ENCODE measurements at places on chromosomes 13 and 19. TPM values are rescaled to one million over a fixed set of nuclear protein-coding genes. Genes with fewer than 3 reads are reported as not detected.

GRCh38 chr19:39428283-39429112 is 7.3 kb downstream of the RPS16 start:
- H3K4me1 ChIP-seq, result peaks cover 23% of the 10 kb centered on the region
- DNase-seq, result no peak
- H3K4me3 ChIP-seq, result no peak overlapping the region
- H3K27ac ChIP-seq, result no peak overlapping the region
- no peaks in the 10 kb centered on the region for H3K27me3 ChIP-seq
- peaks cover 12% of the 10 kb centered on the region for H3K36me3 ChIP-seq

GRCh38 chr13:106423530-106423929 is 111.9 kb downstream of the EFNB2 start:
- no peak overlapping the region for H3K27ac ChIP-seq
- H3K36me3 ChIP-seq, result no peaks in the 10 kb centered on the region
- H3K27me3 ChIP-seq, result peaks cover 19% of the 10 kb centered on the region
- no peak overlapping the region for H3K4me3 ChIP-seq
- no peak for DNase-seq

DNA sequence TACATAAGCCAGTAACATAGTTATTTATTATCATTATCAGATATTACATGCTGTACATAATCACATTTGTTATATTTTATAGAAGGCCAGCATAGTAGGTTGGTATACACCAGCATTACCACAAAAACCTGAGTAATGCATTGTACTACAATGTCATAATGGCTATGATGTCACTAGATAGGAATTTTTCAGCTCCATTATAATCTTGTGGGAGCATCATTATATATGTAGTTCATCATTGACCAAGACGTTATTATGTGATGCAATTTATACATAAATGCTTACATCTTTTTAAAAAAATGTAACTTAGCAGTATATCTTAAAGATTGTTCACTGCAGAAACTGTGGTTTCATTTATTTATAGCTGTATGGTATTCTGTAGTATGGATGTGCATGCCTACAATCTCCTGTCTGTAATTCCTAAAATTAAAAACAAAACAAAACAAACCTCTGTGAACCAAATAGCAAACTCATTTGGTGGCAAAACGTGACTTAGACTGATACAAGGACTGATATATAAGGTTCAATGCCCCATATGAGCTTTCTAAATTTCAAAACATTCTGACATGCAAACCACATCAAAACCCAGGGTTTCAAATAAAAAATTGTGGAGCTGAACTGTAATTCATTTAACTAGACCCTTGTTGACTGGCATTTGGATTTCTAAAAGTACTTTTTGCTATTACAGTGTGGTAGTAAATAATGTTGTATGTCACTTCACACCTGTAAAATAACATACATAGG is 250.9 kb downstream of the DLEU7 start:
- no peaks in the 10 kb centered on the region for H3K36me3 ChIP-seq
- H3K4me3 ChIP-seq, result no peak overlapping the region
- DNase-seq, result no peak
- no peak overlapping the region for H3K27ac ChIP-seq
- no peaks in the 10 kb centered on the region for H3K27me3 ChIP-seq

SHC2 gene
- not detected for total RNA-seq

YJEFN3 gene
- 5.7 TPM for total RNA-seq

GRCh38 chr13:35496761-35497386 is 20.4 kb upstream of the MAB21L1 start:
- H3K36me3 ChIP-seq, result peaks cover 2% of the 10 kb centered on the region
- no peaks in the 10 kb centered on the region for H3K4me1 ChIP-seq
- no peak overlapping the region for H3K27ac ChIP-seq
- H3K27me3 ChIP-seq, result no peaks in the 10 kb centered on the region
- no peak overlapping the region for H3K4me3 ChIP-seq
- DNase-seq, result no peak

DNA sequence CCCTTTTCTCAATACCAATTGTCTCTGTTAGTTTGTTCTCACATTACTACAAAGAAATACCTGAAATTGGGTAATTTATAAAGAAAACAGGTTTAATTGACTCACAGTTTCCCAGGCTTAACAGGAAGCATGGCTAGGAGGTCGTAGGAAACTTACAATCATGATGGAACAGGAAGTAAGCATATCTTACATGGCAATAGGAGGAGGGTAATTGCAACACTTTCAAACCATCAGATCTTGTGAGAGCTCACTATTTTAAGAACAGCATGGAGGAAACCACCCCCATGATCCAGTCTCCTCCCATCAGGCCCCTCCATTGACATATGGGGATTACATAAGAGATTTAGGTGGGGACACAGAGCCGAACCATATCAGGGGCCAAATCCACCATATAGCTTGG is 1210.1 kb upstream of the SPRY2 start:
- no peak overlapping the region for H3K27ac ChIP-seq
- no peaks in the 10 kb centered on the region for H3K27me3 ChIP-seq

DNA sequence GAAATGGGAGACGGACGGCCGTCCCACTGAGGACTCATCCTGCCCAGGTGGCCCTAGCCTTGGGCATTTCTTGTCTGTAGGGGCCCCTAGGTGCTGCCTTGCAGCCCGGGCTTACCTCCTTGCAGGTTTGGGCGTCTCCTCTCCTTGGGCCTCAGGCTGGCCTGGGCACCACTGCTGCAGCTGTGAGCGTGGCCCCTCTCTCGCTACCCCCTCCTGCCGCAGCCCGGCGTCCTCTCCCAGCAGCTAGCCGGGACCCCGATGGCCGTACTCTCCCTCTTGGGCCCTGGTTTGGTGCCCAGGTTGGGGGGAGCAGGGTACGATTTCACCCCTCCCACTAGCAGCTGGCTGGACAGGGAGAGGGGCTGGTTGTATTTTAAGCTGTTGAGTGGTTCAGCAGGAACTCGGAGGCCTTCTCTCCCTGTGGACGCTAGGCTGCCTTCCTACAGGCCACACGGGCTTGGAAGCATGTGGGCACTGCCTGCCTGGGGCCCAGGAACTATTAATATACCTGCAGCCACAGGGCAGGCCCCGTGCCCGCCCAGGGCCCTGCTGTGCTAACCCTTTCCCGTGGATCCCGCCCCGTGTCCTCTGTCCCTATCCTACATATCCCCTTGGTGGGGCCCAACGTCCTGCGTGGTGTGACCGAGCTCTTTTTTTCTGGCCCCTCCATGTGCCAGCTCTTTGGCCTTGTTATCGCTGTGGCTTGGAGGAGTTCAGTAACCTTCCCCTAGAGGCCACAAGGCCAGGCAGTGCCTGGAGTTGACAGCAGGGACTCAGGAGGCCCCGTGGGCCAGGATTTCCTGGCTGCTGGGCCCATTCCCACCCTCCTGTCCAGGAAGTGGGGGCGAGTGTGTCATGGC is 11.7 kb downstream of the NDUFB7 start:
- no peak for DNase-seq
- no peak overlapping the region for H3K4me3 ChIP-seq
- H3K4me1 ChIP-seq, result peaks cover 19% of the 10 kb centered on the region
- no peaks in the 10 kb centered on the region for H3K27me3 ChIP-seq
- H3K27ac ChIP-seq, result no peak overlapping the region
- H3K36me3 ChIP-seq, result peaks cover 5% of the 10 kb centered on the region

DNA sequence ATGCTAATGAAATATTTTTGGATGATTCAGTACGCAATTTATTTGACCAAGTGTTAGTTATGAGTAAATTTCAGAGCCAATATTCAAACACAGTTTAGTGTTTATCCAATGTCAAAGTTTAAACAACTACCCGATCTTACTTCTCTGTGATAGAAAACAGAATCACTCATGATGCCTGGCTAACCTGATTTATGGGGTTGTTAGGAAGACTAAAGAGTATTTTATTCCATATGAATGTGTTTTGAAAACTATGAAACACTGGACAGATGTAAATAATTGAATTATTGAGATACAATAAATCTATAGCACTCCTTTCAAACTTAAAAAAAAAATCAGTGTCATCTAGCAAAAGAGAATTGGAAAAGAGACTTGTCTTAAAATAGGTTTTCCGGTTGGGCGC is 1181.8 kb downstream of the EFNB2 start:
- H3K36me3 ChIP-seq, result no peaks in the 10 kb centered on the region
- no peak overlapping the region for H3K4me3 ChIP-seq
- H3K27me3 ChIP-seq, result no peaks in the 10 kb centered on the region
- H3K4me1 ChIP-seq, result no peaks in the 10 kb centered on the region
- H3K27ac ChIP-seq, result no peak overlapping the region

DNA sequence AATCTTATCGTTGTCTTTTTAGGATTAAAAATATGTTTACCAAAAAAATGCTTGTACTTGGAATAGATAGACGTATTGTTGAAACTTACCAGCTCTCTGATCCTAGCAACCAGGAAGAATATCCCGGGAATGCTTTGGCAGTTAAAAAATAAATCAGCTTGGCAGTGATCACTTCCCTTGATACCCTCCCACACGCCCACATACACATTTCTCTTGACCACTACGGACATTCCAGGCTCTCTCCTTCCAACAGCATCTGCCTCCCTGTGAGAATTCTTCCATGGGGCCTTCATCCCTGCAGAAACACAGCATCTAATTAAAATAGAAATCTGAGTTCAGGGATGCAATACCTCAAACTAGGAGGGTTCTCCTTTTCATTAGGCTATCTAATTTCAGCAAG is 57.9 kb downstream of the THSD1 start:
- peaks cover 29% of the 10 kb centered on the region for H3K27me3 ChIP-seq
- peaks cover 2% of the 10 kb centered on the region for H3K4me1 ChIP-seq
- H3K36me3 ChIP-seq, result no peaks in the 10 kb centered on the region
- H3K4me3 ChIP-seq, result no peak overlapping the region
- DNase-seq, result no peak
- H3K27ac ChIP-seq, result no peak overlapping the region

DNA sequence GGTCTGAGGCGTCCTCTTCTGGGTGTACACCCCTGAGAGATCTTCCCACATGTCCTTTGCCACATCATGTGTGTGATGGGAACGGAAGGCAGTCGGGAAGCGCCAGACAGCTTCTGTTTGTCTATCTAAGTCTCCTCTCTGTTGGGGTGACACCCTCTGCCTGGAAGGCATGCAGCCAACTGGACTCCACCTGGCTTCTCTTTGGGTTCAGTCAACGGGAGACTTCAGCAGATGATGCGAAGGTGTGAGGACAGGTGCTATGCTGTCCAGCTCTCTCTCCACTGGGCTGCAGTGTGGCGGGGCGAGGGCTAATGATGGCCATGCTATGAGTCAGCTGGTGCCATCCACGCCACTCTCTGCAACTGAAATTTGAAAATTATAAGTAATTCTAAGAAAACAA is 14.3 kb upstream of the SBK3 start:
- H3K36me3 ChIP-seq, result no peaks in the 10 kb centered on the region
- no peaks in the 10 kb centered on the region for H3K4me1 ChIP-seq
- H3K27ac ChIP-seq, result no peak overlapping the region
- peaks cover 8% of the 10 kb centered on the region for H3K27me3 ChIP-seq
- no peak for DNase-seq
- no peak overlapping the region for H3K4me3 ChIP-seq

DNA sequence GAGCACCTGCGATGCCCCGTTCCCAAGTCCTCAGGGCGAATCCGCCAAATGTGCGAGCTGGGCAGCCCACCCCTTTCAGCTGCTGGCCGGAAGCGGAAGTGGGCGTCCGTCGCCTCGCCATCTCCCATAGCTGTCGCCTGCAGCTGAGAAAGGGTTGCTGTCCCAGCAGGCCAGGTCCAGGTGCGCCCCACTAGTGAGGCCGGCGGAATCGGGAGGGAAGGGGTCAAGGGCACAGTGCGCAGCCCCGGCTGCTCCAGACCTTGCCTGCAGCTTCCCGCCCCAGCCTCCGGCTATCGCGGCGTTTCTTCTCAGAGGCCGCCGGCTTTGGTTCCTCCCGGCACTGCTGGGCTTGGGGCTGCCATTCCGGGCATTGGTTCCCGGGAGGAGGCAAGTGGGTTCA is at the start of gene ZNF177:
ZNF177 (plus strand) TSS at position 109 of the 400 bp plus-strand sequence. CDS start 15,299 bp downstream, outside the sequence.
- no peak within 1 kb of the TSS for H3K27ac ChIP-seq
- peaks cover 3% of the 10 kb centered on the region for H3K4me1 ChIP-seq

- peak overlapping the region; percentile 21 for H3K27ac ChIP-seq
- H3K4me1 ChIP-seq, result no peaks in the 10 kb centered on the region
- no peaks in the 10 kb centered on the region for H3K36me3 ChIP-seq
- H3K27me3 ChIP-seq, result peaks cover 66% of the 10 kb centered on the region
These were observed 16.8 kb upstream of the SEMA6B start for GRCh38 chr19:4576016-4576933.

DNA sequence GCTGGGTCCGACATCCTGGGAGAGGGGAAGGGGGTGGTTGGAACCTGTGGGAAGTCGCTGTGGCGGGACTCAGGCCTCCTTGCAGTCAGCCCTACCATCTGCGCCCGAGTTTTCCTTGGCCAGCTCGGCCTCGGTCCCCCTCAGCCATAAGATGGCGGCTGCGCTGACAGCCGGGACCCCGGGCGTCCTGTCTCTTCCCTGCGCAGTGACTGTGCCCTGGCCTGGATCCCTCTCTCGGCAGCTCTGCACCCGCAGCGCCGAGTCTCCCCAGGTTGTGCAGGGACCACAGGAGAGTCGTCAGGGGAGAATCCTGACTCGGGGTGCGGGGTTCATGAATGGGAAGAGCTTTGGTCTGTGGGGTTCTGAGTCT is 345 bp downstream of the ZNF257 start:
- peak overlapping the region; percentile 93 for H3K27ac ChIP-seq
- DNase-seq, result no peak
- H3K4me1 ChIP-seq, result peaks cover 1% of the 10 kb centered on the region
- no peaks in the 10 kb centered on the region for H3K27me3 ChIP-seq

DNA sequence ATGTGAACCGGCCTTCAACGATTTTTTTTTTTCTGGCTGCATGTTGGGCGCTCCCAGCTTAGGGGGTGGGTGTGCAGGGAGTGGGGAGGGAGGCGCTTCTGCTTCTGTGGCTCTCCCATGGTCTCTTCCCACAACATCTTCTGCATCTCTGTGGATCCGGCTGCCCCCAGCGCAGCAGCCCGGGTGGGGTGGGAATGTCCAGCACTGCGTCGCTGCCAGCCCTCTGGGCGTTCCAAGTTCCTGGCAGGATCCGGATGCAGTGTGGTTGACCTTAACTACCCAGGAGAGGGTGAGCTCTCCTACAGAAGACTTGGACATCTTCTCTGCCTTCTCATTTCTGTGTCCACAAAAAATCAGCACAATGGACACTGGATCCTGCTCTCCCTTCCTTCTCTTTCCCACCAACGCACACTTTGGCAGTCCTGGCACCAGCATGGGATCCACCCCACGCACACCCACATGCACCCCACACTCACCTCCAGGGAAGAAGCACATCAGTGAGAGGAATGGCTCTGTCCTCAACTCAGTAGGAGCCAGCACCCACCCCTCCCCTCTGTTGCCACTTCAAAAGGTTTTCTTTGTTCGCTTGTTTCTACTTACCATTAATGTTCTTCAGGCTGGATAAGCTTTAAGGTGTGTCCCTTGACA is 177.3 kb downstream of the COL4A1 start:
- peaks cover 51% of the 10 kb centered on the region for H3K27me3 ChIP-seq
- no peaks in the 10 kb centered on the region for H3K36me3 ChIP-seq
- no peak overlapping the region for H3K4me3 ChIP-seq
- DNase-seq, result no peak

- H3K4me1 ChIP-seq, result peaks cover 5% of the 10 kb centered on the region
- no peak for DNase-seq
- H3K36me3 ChIP-seq, result peaks cover 14% of the 10 kb centered on the region
- no peak overlapping the region for H3K4me3 ChIP-seq
These were observed 97.2 kb downstream of the EPSTI1 start for GRCh38 chr13:42894765-42895243.

GRCh38 chr19:2578391-2578890 is 102.5 kb downstream of the GADD45B start:
- no peak for DNase-seq
- peaks cover 4% of the 10 kb centered on the region for H3K36me3 ChIP-seq
- H3K27me3 ChIP-seq, result peaks cover 5% of the 10 kb centered on the region
- peaks cover 5% of the 10 kb centered on the region for H3K4me1 ChIP-seq
- peak overlapping the region; percentile 55 for H3K4me3 ChIP-seq

- no peaks in the 10 kb centered on the region for H3K36me3 ChIP-seq
- H3K27me3 ChIP-seq, result no peaks in the 10 kb centered on the region
- no peaks in the 10 kb centered on the region for H3K4me1 ChIP-seq
- no peak overlapping the region for H3K27ac ChIP-seq
- no peak overlapping the region for H3K4me3 ChIP-seq
These were observed 10.2 kb downstream of the GPX4 start for GRCh38 chr19:1113986-1114483.
